ENCODE measurements at places on chromosomes 3 and 15. TPM values are rescaled to one million over a fixed set of nuclear protein-coding genes. Genes with fewer than 3 reads are reported as not detected.
A peak's percentile ranks its signal among the peaks of the same experiment; 100 is the strongest.

GRCh38 chr3:138297876-138298275 is 31.8 kb downstream of the NME9 start:
- no peak for DNase-seq

GRCh38 chr3:30231277-30232141 is 374.9 kb upstream of the TGFBR2 start:
- no peak for DNase-seq

- no peak for DNase-seq
These were observed 28.3 kb upstream of the MINDY4B start for GRCh38 chr3:150933473-150933995.

DNA sequence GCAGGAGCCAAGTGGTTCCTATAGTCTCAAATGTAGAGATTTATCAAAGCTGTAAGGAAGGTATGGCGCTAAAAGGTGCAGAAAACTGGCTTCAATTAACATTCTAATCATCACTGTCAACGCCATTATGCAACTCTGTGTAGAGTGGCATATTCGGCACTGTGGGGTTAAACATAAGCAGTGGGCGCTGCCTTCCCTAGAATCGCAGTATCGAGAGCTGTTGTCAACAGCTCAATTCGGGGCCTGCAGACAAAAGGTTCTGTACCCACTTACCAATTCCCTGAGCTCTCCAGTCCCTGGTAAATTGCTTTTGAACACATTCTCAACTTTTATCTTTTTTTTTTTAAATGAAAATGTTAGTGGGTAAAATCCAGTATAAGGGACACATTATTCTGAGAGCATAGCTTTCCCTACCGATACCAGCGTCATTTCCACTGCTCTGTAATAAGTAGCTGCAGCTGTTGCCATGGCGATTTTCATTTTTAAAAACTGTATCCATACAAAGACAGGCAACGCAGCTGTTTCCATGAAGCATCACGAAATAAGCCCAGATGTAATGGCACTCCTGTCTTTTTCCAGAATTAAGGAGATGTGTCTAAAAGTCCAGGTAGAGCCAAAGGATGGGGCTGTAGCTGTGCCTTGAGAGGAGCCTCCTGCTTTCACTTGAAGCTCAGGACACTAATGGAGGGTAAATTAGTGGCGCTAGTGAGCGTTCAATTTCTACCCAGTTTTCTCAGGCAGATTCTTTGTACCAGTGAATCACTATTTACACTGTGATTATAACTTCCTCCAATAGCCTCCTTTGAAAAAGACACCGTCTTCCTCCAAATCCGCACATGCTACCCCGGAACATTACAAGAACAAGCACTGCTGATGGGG is 250.3 kb downstream of the SLC9A9 start:
- DNase-seq: no peak

- no peak for DNase-seq
These were observed 149.9 kb downstream of the FRMD5 start for GRCh38 chr15:44045217-44045616.

GRCh38 chr3:51102396-51102795 is 282.7 kb upstream of the MANF start:
- no peak for DNase-seq

DNA sequence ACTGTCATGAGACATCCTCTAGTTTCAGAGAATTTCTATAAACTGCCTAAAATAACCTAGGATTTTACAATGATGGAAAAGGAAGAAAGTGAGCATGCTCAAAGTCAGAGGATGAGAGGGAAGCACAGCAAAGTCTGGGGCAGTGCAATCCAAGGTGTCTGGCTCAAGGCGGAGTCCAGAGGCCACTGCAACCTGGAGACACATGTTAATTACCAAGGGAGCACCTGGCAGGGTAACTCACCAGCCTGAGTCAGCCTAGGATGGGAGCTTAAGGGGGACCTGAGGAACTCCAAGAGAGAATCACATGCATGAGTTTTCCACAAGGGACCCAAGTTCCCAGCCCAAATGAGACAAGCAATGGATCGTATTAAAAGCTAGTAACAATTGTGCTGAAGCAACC is 49.8 kb downstream of the PLD1 start:
- DNase-seq: no peak

- DNase-seq: peak; percentile 17
These were observed 3.3 kb upstream of the ARIH2 start for GRCh38 chr3:48915296-48915695.

DNA sequence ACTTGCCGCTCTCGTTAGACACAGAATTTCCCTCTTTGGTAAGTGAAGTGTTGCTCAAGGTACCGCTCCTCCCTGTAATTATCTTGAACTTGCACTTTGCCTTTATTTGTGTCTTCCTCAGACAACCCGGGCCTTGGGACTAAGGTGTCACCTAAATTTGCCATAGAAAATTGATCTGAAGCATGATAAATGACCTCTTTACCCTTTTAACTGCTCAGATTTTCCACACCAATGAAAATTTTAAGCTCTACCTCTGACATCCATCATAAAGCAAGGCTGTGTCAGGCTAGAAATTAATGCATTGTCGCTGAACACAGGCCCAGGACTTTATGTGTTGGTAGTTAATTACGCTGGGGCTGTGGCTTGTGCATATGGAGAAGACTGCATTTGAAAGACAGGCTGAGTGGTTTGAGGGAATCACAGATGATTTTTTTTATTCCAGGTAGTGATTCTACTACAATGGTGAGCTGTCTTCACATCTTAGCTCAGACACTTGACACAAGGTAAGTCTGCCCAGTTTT is 199.6 kb upstream of the CHRM5 start:
- no peak for DNase-seq

DNA sequence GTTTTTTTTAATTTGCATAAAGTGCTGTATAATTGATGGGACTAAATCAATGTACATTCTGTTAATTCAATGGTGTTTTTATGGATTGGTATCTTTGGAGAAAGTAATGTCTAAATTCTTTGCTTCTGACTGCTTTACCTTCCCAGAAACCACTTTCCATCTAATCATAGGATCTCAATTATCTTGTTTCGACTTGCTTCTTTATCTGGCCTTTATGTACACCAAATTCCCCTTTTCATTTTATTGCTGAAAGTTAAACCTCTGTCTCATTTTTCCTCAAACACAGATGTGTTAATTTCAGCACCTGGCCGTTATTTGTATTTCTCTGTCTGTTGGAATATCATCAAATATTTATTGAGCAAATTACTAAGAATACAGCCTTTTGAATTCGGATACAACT is 287.3 kb upstream of the GBE1 start:
- DNase-seq: no peak

- DNase-seq: no peak
These were observed 24.6 kb upstream of the SRP14 start for GRCh38 chr15:40063563-40064011.

DNA sequence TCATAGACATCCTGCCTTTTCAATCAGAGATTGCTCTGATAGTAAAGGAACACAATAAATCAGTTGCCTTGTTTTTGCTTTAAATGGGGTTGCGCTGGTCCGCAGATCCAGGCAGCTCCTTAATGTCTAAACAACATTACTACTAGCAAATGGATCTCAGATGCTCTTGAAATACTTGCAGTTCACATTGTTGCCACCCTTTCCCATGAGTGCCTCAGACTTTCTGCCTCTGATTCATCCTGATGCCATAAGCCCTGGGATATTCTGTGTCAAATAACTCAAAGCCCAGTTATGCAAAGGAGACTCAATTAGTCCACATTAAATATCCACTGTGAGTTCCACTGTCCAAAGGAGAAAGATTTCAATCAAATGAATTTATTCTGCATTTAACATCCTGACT is 196.7 kb downstream of the PLCH1 start:
- DNase-seq: no peak

DNA sequence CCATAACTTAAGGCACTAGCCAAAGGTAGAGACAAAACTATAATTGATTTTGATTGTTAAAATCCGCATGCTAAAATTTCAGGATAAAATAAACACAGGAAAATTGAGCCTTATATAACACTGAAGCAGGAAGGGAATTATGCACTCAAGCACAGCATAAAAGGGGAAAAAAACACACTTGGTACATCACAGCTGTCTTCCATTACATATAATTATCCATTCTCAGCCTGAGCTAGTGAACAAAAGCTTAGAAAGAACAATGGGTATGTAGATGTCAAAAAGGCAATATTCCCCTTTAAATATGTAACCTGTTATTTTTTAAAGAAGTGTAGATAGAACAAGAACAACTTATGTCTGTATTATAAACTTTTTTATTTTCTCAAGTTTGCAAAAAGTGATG is 899.2 kb downstream of the ROBO1 start:
- DNase-seq: no peak

Gene ZNF710
- 19.0 TPM for total RNA-seq

Gene VWA5B2
- total RNA-seq: 0.53 TPM

GRCh38 chr15:66803182-66803729 is 101.2 kb downstream of the SMAD6 start:
- DNase-seq: peak; percentile 93

DNA sequence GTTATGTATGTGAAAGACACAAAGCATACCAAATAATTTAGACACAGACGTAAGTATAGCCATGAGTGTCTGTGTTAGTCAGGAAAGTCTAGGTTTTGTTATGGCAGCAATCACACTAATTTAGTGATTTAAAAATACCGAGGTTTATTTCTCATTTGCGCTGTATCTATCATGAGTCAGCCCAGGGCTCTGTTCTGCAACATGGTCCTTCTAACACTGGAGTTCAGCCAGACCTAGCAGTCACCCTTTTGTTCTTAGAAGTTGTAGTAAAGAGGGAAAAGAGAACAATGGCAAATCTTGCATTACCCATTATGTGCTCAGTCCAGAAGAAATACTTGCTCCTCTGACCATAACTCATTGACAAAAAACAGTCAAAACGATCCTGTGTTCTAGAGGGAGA is 311.5 kb downstream of the NLGN1 start:
- DNase-seq: no peak

DNA sequence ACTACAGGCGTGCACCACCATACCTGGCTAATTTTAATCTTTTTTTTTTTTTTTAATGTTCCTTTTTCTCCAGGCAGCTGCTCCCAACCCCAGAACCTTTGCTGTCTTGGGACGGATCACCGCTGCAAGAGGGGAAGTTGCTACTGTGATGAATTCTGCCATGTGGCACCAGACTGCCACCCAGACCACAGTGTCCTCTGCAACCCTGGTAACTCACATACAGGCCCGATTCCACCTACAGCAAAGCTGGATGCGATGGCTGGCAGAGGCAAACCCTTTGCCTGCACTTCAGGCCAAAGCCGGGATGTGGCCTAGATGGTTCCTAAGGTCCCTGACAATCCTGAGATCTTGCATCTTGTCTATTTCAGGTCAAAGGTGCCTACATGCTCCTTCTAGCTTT is 12.7 kb upstream of the MUC20 start:
- DNase-seq: no peak

DNA sequence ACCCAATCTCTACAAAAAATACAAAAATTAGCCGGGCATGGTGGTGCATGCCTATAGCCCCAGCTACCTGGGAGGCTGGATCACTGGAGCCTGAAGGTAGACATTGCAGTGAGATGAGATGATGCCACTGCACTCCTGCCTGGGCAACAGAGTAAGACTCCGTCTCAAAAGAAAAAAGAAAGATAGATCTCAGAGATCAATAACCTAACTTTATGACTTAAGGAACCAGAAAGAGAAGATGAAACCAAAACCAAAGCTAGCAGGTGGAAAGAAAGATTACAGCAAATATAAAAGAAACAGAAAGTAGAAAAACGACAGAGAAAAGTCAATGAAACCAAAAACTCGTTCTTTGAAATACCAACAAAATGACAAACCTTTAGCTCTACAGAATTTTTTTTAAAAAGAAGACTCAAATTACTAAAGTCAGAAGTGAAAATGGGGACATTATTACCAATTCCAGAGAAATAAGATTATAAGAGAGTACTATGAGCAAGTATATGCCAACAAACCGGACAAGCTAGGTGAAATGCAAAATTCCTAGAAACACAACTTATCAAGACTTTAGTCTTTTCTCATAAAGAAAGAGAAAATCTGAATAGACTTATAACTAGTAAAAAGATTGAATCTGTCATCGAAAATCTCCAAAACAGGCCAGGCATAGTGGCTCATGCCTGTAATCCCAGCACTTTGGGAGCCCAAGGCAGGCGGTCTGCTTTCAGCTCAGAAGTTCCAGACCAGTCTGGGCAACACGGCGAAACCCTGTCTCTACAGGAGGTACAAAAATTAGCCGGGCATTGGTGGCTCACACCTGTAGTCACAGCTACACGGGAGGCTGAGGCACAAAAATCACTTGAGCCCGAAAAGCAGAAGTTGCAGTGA is 35.0 kb downstream of the ACAP2 start:
- no peak for DNase-seq

Gene ZBED2
- not detected for total RNA-seq

- DNase-seq: no peak
These were observed 64.6 kb upstream of the PFN2 start for GRCh38 chr3:150035301-150035779.

GRCh38 chr15:42577514-42578031 is 2.2 kb downstream of the STARD9 start:
- no peak for DNase-seq

GRCh38 chr3:60746695-60747416 is 504.4 kb downstream of the FHIT start:
- no peak for DNase-seq

DNA sequence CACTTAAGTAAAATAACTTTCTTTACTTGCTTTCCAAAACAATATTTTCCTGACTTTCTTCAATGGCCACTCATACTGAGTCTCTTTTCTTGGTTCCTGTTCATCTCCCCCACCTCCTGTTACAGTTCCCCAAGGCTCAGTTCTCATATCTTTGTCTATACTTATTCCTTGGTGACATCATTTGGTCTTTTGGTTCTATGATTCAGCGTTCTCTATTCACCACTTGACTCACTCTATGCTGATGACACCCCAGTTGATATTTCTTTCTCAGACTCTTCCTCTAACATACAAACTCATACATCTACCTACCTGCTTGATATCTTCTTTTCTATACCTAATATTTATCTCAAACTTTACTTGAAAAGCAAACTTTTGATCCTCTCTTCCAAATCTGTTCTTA is 85.0 kb upstream of the P3H2 start:
- no peak for DNase-seq

DNA sequence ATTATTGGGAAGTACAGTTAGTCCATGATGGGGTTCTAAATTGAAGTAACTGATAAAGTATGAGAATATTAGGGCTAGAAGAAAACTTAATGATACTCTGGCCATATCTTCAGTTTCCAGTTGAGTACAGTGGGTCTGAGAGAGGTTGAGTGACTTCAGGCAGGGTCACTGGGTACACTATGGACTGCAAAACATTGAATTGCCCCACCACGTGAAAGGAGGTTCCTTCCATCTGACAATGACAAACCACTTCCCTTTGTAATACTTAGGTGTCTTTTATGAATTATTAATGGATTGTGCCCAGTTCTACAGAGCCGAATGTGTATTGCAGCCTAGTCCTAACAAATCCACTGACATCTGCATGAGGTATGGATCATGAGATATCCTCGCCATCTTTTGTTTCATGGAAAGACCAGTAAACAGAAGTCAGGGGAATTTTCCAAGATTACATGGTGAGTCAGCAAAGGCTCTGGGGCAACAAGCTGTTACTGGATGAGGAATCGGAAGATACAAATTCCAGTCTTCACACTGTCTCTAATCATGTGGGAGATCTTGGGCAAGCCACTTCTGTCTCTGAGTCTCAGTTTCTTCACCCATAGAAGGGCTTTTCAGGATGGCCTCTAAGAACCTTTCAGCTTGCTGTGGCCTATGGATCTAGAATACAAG is 66.5 kb upstream of the BCL6 start:
- no peak for DNase-seq

Gene ISG20
- 10.9 TPM for total RNA-seq
